Stimulated activated CD4-positive, alpha-beta T cell treated with anti-CD3 and anti-CD28 coated beads, Interleukin-1b, Interleukin-23, amount 100 ng/mL, for 1 hour (primary cell): ENCODE measurements at places on chromosomes 5 and 9.

DNA sequence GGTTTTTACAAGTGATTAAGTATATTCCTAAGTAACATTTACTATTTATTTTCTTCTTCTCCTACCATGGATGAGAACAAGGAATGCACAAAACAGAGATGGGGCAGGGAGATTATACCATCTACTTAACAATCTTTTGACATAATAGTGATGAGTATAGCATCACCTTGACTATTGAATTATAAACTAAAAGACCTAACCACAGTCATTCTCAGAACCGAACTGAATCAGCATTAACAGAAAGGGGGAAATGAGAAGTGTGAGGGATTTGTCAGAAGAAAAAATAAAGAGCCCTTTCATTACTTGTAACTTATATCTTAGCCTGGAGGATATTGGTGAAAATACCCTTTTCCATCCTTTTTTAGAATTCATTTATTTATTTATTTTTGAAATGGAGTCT is 21.9 kb downstream of the OR2Y1 start:
- DNase-seq = no peak

DNA sequence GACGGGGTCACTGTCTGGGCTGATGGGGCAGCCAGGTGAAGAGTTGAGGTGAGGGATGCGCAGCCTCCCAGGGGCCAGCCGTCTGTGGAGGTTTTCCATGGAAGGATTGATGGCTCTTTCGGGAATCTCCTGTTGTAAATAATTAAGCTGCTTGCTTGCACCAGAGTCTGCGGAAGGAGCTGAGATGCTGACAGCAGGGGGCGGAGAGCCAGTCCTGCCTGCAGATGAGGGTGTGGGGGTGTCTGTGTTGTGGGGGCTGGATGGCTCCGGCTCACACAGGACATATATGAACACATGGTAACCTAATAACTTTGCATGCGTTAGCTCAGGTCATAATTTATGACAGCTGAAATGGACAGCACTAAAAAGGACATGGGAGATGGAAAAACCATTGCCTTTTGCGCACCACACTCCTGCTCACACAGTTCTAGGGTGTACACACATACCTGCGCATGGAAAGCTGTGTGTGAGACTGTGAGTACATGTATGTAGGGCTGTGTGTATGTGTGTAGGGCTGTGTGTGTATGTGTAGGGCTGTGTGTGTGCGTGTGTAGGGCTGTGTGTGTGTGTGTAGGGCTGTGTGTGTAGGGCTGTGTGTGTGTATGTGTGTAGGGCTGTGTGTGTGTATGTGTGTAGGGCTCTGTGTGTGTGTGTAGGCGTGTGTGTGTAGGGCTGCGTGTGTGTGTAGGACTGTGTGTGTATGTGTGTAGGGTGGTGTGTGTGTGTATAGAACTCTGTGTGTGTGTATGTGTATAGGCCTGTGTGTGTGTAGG is 36.8 kb upstream of the SEMA4D start:
- no peak for DNase-seq

DNA sequence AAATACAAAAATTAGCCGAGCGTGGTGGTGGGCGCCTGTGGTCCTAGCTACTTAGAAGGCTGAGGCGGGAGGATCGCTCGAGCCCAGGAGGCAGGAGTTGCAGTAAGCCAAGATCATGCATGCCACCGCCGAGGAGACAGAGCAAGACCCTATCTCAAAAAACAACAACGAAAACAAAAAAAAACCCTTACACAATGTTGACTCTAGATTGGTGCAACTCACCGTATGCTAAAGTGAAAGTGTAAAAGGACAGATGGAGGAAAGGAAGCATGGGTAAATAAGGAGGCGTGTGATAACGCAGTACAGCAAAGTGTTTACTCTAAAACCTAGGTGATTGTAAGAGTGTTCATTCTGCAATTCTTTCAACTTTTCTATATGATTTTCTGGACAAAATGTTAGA is 15.9 kb upstream of the RUFY1 start:
- DNase-seq = no peak

DNA sequence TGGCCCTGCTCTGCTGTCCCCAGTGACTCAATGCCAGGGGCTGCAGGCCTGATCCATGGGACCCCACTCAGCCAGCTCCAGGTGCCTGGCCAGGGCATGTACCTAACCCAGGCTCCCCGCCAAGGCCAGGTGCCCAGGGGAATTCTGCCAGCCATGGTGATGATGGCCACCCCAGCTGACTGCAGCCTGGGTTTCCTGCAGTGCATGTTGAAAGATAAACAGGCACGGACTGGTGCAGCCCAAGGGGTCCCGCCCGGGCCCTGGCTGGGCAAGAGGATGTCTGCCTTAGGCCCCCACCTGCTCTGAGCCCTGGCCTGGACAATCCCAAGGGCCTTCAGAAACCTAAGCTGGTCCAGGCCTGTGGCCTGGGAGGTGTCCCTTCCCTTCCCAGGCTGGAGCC is 1.2 kb downstream of the ABCA2 start:
- no peak for DNase-seq

DNA sequence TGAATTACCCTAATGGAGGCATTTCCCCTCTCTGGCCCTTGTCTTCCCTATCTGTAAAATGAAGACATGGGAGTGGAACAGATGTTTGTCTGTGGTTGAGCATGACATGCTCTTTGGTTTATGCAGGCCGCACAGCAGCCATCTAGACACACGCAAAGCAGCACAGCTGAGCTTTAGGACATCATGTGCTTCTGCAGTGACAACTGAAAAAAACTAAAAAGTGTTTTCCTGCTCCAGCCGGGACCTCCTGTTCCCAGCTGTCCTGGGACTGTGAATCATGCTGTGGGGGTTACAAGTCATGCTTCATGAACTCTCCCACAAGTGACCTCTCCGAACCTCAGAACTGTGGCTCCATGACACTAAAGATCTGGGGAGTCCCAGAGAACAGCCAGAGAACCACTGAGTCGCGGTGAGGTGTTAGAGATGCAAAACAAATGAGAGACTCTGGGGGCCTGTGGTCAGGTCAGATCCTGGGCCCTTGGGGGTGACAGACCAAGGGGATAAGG is 1.7 kb downstream of the SMIM3 start:
- DNase-seq = no peak

DNA sequence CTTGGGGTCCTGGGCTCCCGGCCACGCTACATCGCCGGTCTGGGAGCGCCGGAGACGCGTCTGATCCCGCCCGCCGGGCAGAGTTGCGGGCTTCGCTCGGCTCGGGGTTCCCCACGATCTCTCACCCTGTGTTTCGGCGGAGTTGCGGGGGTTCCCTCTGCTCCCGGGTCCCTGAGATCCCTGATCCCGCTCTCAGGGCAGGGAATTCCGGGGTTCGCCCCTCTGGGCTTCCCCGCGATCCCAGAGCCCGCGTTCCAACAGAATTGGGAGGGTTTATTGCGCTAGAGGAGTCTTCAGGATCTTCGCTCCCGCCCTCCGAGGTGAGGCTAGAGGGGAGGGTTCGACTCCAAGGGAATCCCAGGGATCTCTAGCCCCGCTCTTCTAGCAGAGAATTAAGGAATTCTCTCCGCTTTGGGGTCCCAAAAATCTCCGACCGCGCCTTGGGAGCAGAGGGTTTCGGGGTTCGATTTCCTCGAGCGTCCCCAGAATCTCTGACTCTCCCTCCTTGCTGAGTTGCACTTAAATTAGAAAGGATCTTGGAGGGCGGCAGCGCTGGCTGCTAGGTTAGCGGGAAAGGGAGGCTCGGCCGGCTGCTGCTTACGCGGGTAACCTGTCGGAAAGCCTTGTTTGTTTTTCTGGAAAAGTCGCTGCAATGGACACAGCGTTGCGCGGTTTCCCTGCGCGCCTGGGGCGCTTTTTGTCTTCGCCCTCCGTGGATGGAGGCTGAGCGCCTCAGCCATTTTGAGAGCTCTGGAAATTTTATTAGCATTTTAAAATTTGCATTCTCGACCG is 1.3 kb downstream of the DMRT1 start:
- DNase-seq = no peak

DNA sequence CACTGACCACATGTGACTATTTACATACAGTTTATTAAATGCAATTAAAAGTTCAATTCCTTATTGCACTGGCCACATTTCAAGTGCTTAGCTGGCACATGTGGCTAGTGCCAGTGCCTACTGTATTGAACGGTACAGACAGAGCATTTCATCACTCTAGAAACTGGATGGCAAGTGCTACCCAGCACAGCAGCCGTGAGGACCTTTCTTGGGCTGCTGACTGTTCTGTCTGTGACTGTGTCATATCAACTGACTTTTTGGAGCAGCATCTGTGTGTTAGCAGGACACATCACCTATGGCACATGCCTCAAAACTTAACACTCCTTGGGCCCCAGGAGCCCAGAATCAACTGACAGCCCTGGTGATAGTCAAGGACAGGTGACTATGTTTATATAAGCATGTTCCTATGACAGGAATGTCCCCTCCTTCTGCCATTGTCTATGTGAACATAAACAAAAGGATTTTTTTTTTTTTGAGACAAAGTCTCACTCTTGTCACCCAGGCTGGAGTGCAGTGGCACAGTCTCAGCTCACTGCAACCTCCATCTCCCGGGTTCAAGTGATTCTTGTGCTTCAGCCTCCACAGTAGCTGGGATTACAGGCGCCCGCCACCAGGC is 8.9 kb downstream of the IRF1 start:
- DNase-seq = no peak

- DNase-seq = no peak
Observed at GRCh38 chr5:83313436-83313835, 158.1 kb upstream of the VCAN start.

- DNase-seq = no peak
Observed at GRCh38 chr5:170486371-170486770, 17.4 kb upstream of the KCNIP1 start.

- DNase-seq = no peak
Observed at GRCh38 chr5:36667824-36668223, 61.4 kb downstream of the SLC1A3 start.

DNA sequence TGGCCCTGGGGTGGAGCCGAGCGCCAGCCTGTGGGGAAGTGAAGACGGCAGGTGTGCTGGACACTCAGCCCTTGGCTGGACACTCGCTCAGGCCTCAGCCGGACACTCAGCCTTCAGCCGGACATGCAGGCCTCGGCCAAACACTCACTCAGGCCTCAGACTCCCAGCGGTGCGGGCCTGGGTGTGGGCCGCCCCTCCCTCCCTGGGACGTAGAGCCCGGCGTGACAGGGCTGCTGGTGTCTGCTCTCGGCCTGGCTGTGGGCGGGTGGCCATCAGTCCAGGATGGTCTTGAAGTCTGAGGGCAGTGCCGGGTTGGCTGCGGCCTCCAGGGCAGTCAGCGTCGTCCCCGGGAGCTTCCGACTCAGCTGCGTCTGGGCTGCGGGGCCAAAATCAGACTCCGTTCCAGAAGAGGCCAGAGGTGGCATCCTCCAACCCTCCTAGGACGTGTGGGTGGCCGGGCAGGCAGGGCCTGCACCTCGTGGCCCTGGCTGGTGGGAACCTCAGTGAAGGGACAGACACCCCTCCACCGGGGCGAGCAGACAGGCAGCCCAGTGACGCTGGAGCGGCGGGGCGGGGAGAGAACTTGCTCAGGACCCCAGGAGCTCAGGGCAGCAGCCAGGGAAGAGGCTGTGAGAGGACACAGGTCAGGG is 28.4 kb downstream of the SLC6A18 start:
- DNase-seq = no peak

- DNase-seq = no peak
Observed at GRCh38 chr5:124697501-124697900, 48.9 kb downstream of the ZNF608 start.

DNA sequence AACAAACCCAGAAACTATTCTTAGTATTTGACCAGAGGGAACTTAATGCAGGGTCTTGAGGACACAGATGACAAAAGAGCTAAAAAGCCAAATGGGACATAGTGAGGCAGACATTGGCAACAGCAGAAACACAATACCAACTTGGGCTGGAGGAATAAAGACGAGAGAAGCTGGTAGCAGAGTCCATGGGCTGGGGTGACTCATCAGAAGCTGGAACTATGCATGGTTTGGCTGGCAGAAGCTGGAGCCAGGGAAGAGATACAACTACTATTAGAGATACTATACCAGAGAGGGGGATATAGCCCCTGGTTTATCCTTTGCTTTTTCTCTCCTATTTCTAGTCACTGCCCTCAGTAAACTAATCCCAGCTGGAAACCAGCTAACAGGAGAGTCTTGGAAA is 29.2 kb upstream of the DPYSL3 start:
- DNase-seq = no peak

DNA sequence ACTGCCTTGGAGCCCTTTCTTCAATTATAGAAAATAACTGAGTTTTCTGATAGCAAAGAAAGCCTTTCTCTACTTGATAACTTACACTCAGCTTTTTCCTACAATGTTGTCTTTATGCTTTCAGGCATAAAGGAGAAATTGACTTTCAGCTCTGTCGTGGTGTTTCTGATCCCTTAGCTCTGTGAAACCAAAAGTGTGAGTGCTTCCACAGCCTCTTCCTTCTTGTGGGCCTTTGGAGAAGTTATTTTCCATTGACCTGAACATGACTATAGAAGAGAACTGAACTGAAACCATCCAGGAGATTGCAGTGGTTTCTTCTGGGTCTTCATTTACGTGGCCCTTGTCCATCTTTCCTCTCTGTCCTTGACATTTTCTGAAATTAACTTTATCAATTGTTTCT is 59.5 kb upstream of the EQTN start:
- no peak for DNase-seq

DNA sequence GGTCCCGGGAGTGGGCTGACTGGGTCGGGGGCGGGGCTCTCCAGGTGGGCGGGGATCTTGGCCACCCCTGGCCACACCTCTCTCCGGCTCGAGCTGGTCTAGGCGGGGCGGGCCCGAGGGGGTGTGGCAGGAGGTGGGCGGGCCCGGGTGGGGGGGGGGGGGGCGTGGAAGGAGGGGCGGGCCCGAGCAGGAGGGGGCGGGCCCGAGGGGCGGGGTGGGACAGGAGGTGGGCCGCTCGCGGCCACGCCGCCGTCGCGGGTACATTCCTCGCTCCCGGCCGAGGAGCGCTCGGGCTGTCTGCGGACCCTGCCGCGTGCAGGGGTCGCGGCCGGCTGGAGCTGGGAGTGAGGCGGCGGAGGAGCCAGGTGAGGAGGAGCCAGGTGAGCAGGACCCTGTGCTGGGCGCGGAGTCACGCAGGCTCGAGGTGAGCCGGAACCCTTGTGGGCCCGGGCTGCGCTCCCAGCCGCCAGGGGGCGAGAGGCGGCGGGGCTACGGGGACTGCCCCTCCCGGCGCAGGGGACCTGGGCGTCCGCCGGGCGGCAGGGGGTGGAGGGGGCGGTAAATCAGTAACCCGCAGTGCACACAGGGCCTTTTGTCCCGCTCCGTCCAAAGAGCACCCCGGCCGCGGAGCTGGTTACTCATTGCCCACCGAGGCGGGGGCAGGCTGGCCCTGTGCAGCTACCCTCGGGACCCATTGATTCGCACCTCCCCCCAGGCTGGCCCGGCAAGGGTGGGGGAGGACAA is at the start of gene FGFR4:
TSS of gene FGFR4 (plus strand) at position 262 of the 744 bp plus-strand sequence. CDS start 2,688 bp downstream, outside the sequence.
- peak; percentile 29 for DNase-seq

GRCh38 chr5:95730730-95731570 is at the start of gene RHOBTB3:
RHOBTB3 (plus strand) TSS chr5:95731336; CDS start chr5:95731683, 347 bp downstream.
- DNase-seq = peak; percentile 5

DNA sequence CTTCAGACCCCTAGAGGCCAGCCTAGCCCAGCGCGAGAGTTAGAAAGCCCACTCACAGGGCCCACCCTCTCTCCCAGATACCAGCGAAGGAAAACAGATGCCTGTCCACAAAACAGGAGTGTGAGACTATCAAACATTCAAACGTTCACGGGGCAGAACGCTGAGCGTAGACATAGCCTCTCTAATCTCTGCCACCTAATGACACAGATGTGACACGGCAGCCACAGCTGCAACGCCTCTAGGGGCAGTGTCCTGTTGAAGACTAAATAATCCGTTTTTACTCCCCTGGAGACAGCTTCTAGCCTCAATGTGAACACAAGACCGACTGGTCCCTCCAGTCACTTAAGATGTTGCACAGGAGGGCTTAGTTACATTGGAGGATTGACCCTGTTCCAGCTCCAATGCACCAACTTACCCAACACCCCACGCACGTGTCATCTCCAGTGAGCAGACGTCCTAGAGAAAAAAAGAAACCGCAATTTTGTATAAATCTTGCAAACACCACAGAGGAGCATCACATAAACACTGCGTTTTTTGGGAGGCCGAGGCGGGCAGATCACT is 14.3 kb downstream of the DIPK1B start:
- no peak for DNase-seq
